ENCODE measurements at places on chromosomes 16 and 17.

DNA sequence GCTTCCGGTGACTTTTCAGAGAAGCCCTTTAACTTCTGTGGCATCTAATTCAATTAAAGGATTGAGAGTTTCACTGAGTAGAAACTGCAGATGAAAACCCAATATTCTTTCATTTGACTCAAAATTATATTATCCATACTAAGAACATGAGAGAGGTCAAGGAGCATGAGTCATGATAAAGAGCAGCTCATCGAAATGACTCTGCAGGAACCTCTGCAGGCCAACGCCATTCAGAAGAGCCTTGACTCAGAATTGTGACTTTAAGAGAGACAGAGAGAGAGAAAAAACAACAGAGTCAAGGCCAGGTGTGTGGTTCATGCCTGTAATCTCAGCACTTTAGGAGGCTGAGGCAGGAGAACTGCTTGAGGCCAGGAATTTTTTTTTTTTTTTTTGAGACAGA lies 417.2 kb upstream of the XYLT1 start:
- DNase-seq: no peak

- no peak for DNase-seq
These were observed 38.7 kb upstream of the CACNG3 start for GRCh38 chr16:24217461-24217860.

- DNase-seq: no peak
These were observed 238.9 kb downstream of the TOX3 start for GRCh38 chr16:52308051-52308450.

GRCh38 chr16:17224879-17225281 lies 245.9 kb downstream of the XYLT1 start:
- peak; percentile 99 for DNase-seq

DNA sequence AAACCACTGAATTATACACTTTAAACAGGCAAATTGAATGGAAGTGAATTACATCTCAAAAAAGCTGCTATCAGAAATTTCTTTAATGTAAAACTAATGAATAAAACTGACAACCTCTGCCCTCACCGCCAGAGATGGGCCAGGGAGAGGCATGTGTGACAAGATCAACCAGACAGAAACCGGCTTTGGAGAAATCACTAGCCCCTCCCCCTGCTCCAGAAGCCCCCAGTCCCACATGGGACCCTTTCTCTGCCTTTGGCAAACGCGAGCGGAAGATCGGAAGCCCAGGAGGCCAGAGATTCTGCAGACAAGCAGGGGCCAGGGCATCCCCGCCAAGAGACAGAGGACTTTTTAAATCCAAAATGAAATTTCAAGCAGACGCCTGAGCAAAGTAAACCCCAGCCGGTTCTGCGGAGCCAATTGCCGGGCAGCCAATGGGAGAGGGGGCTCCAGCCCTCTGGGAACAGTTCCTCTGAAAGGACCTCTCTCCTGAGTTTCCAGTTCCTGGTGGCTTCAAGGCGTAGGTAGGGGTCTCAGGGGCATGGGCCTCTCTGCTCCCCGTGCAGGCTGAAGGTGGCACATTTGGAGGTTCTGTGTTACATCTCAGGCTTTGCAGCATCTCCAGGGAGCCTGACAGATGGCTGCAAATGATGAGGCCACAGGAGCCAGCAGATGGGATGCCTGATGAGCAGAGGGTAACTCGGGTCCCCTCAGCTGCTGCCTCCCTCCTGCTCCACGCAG lies 118.1 kb downstream of the GSG1L start:
- DNase-seq: no peak

GRCh38 chr17:64707050-64707591 lies 45.0 kb upstream of the SMURF2 start:
- DNase-seq: peak; percentile 75

DNA sequence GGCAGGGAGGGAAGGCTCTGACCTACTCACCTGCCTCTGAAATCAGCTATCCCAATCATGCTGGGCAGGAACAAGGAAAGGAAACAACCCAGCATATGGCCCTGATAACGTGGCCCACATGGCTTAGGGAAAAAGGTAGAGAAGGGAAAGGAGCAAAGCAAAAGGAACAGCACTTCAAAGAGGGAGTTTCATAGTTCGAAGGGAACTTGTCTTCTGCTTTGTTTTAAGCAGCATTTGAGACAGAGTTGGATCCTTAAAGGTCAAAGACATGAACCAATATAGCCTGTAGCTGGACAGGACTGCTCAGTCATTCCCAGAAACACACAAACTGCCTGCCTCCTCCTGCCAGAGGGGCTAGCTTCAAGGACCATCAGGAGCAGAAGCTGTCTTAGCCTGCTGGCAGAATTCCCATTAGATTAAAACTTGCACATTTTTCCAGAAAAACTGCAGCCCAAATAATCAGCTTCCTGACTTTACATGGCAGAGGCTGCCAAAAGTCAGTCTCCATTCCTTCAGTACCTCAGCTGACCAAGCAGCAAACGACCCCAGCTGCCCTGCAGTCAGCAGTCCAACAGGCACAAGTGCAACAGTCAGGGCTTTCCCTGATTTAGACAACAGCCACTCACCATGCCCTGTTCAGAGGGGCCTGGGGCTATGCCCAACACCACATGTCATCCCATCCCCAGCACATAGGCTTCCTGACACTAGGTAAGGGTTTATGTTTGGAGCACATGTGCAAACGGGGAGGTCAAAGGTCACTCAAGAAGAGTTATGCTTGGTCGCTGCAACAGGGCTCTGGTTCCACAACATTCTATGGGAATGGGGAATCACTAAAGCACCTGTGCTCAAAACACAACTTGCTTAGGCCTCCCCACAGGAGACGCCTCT lies 32.5 kb downstream of the RANBP10 start:
- DNase-seq: no peak

DNA sequence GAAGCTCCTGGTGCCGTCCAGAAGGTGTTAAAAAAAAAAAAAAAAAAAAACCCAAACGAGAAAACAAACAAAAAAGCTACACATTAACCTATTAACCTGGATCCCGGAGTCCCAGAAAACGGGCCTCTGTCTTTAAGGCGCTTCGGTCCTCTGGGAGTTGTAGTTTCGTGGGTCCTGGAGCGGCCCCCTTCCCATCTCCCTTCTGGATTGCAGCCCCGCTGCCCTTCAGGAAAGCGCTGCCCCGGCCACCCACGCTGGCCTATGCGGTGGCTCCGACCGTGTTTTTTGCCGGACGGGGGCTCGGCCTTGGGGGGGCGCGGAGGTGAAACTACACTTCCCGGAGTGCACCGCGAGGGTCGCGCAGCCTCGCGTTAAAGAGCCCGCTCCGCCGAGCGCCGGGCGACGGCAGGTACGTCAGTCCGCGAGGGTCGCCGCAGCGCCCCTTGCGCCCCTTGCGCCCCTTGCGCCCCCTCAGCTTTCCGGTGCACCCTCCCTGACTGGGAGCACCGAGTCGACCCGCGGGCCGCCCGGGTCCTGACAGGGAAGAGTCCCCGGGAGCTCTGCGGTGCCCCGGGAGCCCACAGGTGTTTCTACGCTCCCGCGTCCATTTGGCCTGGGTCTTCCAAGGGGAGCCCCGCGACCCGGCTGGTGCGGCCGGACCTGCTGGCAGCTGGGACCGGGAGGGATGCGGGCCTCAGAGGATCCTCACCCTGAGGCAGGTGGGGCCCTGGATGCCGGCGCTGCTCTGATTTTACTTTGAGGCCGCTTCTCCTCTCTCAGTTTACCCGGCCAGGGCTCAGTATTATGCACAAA lies at the start of gene FCSK:
Gene FCSK (plus strand): TSS at position 374 of the 813 bp plus-strand sequence. CDS start 8,596 bp downstream, outside the sequence.
- peak; percentile 32 for DNase-seq

- no peak for DNase-seq
These were observed 650.9 kb downstream of the HS3ST4 start for GRCh38 chr16:26342621-26343020.

DNA sequence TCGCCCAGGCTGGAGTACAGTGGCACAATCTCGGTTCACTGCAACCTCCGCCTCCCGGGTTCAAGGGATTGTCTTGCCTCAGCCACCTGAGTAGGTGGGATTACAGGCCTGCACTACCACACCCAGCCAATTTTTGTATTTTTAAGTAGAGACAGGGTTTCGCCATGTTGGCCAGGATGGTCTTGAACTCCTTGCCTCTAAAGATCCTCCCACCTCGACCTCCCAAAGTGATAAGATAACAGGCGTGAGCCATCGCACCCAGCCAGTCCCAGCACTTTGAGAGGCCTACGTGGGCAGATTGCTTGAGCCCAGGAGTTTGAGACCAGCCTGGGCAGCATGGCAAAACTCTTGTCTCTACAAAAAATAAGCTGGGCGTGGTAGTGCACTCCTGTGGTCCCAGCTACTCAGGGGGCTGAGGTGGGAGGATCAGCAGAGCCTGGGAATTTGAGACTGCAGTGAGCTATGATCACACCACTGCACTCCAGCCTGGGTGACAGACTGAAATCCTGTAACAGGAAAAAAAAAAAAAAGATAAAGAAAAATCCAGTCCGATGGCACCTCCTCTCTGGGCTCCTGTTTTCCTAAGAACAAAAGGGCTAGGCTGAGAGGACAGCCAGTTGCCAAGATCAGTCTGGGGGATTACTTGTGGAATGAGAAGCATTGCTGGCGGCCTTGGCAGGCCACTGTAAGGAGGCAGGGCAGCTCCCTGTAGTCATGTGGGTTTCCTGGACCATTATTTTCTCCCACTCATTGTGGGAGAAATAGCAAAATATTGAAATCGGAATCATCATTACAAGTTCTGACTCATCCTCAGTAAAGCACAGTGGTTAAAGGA lies 3.0 kb upstream of the PIPOX start:
- no peak for DNase-seq

- no peak for DNase-seq
These were observed at the start of gene GJC1 for GRCh38 chr17:44829523-44830358. Gene GJC1 (minus strand): TSS chr17:44830287. CDS start chr17:44805817, 24,470 bp downstream.

DNA sequence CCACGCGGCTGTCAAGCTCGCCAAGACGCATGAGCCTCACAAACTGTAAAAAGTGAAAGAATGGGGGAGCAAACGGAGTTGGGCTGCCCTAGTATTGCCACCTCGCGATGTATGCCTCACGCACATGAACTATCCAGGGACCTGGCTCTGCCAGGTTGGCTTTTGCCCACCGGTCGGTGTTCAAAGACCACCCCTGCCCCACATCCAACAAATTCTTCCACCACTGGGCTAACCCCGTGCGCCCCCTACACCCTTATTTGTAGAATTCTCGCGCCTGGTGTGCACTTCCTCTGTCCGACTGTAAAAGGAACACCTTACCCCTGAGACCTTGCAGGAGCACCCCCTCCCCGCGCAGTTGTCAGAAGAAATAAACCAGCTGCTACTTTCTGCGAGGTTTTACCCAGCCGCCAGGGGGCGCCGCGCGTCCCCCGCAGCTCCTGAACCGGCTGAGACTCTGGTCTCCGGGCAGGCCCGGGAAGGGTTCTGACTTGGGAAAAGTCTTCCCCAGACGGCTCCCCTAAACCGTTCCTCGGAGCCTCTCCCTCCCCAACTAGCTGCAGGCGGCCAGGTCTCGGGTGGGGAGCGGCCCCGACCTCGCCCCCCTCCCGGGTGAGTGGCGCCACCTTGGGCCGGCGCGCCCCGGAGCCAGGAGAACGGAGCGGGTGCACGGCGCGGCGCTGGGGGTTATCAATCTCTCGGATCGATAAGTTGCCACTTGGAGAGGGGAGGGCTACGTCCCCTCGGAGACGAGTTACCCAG lies 1.7 kb upstream of the ZNF423 start:
- DNase-seq: peak; percentile 40

- DNase-seq: no peak
These were observed 1.7 kb downstream of the YBX2 start for GRCh38 chr17:7292729-7293128.

- DNase-seq: peak; percentile 55
These were observed 27.6 kb upstream of the PITPNA start for GRCh38 chr17:1590029-1590746.

GRCh38 chr17:77692571-77693161 lies 265.8 kb upstream of the TNRC6C start:
- peak; percentile 29 for DNase-seq

- no peak for DNase-seq
These were observed 965 bp downstream of the INTS2 start for GRCh38 chr17:61926826-61927207.

- peak; percentile 40 for DNase-seq
These were observed 19.6 kb upstream of the TNFRSF13B start for GRCh38 chr17:16991349-16992009.

- no peak for DNase-seq
These were observed 56.0 kb downstream of the CLUH start for GRCh38 chr17:2655546-2655945.

DNA sequence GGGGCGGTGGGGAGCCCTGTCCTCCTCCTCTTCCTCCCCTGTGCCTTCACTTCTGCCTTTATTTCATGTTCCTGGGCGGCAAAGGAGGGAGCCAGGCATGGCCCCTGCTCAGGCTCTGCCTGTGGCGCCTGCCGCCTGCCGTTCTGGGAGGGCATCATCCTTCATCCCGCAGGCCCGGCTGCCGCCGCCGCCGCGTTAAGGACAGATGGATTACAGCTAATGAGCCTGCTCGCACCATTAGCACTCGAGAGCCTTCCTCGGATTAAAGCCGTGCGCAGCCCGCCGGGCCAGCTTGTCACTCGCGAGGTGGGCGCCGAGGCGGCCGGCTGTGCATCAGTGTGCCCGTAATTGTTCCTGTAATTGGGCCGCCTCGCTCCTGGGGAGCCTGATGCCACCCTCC lies 127.7 kb upstream of the GSE1 start:
- no peak for DNase-seq

DNA sequence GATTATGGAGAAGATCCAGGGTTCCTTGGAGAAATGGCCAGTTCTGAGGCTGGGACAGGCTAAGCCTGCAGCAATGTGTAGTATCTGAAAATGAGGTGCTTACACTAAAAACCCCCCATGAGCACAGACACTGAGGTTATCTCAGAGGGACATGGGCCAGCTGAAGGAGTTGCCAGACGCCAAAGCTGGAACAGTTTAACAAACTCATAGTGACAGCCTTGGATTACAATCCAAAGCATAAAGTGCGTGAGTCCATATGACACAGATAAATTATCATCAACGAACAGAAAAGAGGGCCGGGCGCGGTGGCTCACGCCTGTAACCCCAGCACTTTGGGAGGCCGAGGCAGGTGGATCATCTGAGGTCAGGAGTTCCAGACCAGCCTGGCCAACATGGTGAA lies 11.2 kb upstream of the CAPN15 start:
- no peak for DNase-seq

DNA sequence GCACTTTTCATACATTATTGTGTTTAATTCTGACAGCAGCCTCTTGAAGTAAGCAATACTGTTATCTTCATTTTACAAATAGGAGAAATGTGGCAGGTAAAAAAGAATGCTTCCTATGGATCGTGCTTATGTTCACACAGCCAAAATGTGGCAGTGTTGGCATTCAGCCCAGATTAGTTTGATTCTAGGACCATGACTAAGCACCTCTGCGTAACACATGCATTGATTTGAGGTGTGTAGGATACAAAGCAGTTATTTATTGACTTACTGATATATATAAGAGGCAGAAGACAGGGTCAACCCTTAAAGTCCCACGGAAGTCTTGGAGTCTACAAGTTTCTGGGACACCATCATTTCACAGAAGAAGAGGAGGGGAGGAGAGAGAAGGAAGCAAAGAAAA lies 1144.4 kb upstream of the GOT2 start:
- no peak for DNase-seq

- DNase-seq: no peak
These were observed 7.7 kb upstream of the SP2 start for GRCh38 chr17:47888293-47888692.

- DNase-seq: no peak
These were observed 17.3 kb downstream of the SLC5A10 start for GRCh38 chr17:18968945-18969887.

- no peak for DNase-seq
These were observed 188.2 kb upstream of the CIBAR2 start for GRCh38 chr16:85300406-85300968.
